ENCODE measurements at places on chromosomes 7 and 10.

GRCh38 chr7:135232720-135233119 lies 918 bp upstream of the STRA8 start:
- no peak for DNase-seq

DNA sequence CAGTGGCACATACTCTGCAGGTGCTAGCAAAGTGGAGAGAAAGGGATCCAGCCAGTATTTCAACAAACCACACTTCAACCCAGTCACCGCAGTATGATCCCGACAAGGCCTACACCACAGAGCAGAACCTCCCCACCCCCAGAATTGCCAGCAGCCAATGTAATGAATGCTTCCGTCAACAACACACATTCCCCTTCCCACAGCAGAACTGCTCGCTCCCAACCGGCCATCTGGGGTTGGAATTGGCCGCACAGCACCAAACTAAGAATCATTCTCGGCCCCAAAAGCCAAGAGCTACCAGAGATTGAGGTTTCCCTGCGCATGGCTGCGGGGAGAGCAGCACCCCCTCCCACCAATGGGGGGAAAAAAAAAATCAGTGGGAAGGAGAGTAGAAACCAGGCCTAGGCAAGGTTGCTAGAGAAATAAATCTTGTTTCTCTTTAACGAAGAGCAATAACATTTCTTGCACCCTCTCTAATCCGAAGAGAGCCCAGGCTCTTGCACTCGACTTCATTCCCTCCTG lies 1.1 kb downstream of the WASL start:
- peak; percentile 82 for DNase-seq

DNA sequence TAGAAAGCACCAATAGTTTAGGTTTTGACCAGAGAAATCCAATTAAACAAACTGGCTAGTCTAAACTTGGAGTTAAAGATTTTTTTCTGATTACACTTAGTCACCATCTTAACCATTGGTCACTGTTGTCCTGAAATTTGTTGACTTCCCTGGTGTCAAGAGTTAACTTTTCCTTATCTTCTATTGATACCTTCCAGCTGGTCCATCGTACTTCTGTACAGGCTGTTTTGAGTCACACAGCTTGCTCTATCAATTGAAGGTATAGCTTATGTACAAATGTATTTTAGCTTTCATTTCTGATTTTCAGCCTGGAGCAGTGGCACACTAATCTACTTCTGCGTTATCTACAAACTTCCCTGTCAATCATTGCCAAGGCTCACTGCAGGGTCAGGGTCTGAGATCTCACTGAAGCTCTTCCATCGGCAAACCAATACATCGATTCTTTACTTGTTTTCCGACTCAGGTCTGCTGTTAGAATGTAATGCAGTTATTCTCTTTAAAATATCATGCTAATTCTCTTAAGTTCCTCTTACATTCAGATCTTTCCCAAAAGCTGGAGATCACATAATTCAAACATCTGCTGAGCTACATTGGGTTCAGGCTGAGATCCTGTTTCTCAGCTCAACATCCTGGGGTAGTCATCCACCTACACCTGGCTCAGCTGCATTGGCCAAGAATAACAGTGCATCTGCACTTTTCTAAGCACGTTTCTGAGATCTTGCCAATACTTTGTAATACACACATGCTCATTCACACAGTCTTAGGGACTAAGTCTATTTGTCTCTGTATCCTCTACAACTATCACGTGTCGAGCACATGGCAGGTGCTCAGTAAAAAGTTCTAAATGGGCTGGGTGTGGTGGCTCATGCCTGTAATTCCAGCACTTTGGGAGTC lies 11.3 kb downstream of the MRPS33 start:
- no peak for DNase-seq

DNA sequence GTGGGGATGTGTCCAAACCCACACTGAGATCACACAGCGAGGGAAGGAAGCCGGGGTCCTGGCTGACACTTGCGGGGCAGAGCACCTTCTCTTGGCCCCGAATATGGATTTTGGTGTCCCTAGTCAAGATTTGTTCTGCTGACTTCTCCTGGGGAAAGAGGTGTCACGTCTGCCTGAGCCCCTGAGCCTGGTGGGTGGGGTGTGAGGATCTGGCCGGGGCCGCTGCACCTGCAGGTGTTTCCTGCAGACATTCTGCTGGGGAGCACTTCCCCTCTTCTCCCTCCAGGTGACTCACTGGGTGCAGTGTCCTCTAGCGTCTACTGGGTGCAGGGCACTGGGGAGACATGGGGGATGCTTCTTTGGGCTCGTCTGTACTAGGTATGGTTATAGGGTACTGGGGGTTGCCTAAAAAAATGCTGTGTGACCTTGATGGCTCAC lies 99.2 kb downstream of the GRK5 start:
- DNase-seq = no peak

- peak; percentile 24 for DNase-seq
These were observed 20.8 kb downstream of the ZDHHC16 start for GRCh38 chr10:97466755-97467154.

DNA sequence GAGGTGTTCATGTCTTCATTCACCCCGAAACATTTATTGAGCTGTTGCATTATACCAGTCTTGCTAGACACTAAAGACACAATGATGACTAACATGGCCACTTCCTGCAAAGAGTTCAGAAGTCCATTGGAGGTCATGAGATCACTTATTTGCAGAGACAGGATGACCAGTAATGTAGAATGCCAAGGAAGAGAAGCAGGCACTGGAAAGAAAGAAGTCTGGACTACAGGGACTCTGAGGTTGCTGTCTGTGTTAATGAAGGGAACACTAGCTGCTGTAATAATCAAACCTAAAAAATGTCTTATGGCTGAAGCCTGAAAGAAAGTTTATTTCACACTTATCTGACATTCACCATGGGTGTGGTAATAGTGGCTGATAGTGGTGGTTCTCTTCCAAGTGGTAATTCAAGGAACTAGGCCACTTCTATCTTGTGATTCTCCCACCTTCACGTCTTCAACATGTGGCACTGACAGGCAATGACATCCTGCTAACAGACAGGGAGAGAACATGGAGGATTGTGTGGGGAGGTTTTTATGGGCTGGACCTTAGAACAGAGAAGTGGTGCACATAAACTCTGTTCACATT lies 89.2 kb upstream of the MKLN1 start:
- DNase-seq = peak; percentile 69

DNA sequence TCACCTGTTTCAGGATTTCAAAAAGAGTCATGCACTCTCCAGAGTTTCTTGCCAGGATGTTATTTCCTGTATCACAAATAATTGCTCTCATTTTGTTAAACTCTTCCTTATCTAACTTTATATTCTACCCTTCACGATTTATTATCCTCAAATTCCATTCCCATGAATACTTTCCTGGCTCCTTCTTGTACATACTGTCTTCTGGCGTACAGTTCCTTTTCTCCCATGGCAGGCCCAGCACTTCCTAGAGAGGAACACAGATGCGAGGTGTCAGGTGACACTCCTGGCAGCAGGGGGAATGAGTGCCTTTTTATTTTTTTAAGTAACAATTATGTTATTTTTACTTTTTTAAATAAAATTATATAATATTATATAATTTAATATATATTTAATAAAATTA lies 411.9 kb downstream of the TFEC start:
- peak; percentile 73 for DNase-seq

DNA sequence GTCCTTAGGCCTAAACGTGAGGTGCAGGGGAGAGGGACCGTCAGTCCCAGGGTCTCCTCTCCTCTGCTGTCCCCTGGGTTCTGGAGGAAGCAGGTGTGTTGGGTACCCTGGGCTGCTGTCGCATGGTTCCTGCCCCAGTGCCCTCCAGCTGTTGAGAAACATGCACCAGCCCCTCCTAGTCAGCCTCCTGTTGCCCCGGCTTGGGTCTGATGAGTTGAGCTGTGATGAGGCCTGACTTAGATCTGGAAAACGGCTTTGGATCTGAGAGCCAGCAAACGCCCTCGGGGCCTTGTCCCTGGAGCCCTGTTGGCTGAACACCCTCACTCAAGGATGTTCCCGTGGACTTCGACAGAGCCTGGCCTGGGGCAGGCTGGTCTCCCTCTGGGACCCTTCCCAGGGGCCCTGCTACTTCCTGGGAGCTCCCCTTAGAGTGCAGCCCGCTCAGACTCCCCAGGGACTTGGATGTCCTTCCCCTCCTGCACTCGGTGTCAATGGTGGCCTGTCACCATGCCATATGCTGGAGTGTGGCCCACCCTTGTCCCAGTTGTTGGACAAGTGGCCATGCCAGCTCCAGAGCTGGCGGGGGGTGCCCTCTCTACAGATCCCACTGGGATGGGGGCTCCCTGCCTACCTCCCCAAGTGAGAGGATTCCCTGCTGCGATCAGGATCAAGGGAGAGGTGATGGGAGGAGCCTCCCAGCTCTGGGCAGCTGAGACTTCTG lies 12.3 kb downstream of the ZNF316 start:
- DNase-seq = no peak

- DNase-seq = no peak
These were observed 47.7 kb upstream of the NRP1 start for GRCh38 chr10:33382216-33382600.

- DNase-seq = peak; percentile 76
These were observed 132.7 kb downstream of the ELAPOR2 start for GRCh38 chr7:86926732-86927131.

DNA sequence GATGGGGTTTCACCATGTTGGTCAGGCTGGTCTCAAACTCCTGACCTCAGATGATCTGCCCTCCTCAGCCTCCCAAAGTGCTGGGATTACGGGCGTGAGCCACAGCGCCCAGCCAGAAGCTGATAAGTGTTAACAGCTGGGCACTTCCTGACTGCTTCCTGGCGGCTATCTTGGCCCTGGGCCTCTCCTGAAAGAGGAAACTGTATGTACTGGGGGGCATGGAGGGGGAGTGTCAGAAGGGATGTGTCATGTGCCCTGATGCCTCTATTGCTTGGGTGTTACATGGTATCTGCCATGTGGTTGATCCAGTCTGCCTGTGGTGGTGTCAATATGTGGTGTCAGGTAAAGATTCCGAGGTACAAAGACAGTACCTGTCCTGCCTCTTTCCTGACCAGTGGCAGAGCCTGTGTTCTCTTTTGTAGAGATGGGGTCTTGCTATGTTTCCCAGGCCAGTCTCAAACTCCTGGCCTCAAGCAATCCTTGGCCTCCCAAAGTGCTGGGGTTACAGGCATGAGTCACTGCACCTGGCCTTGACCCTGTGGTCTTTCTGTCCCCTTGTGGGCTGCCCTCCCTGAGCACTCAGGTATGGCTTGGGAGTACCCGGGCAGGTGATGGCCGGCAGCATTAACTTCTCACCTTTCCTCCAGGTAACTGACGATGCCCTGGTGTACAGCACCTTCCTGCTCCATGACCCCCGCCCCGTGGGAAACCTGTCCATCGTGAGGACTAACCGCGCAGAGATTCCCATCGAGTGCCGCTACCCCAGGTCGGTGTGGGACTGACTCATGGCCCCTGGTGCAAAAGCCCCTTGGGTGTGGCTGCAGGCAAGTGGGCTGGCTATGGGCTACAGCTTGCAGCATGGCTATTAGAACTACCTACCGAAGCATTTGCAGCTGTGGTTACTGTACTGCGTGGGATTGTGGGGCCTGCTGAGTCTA lies 4.4 kb downstream of the ZP3 start:
- DNase-seq = peak; percentile 40

DNA sequence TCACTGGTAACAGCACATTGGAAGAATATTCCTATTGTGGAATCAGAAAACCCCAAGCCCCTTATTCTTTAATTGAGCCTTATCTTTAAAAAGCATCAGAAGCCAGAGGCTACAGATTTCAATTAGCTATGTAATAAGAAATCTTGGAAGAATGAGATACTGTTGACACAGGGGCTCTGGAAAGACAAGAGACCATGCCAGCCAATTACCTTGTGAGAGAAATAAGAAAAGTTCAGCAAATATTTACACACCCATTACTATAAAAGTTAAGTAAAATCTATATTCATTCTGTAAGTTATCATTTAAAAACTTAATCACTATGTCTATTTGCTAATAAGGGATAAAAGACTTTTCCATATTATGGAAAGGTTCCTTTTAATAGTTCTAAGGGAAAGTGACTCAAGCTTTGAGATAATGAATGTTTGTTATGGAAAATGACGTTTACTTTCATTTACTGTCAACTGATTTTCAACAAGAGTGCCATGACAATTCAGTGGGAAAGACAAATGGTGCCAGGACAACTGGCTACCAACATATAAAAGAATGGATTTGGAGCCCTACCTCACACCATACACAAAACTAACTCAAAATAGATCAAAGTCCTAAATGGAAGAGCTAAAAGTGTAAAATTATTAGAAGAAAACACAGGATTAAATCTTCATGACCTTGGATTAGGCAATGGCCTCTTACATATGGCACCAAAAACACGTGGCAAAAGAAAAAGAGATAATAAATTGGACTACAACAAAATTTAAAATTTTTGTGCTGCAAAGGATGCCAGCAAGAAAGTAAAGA lies 28.3 kb downstream of the ZFAND2A start:
- no peak for DNase-seq

- no peak for DNase-seq
These were observed 23.4 kb upstream of the NPS start for GRCh38 chr10:127525686-127526085.

DNA sequence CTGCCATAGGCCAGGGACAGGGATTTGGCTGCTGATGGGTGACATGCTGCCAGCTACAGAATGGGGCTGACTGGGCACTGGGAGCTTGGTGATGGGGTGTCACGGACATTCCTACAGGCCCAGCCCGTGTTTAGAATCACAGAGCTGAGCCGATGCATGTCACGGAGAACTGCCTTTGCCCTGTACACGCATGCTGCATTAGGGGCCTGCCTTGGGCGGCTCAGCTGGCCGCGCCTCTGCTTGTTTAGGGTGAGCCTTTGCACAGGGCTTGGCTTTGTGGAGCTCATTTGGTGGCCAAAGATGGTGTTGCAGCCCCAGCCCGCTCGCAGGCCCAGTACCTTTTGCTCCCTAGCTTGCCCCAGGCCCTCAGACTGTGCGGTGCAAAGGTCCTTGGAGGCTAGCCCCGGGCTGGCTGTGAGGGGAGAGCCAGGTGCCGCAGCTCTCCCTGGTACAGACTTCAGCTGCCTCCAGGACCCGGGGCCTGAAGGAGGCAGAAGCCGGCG lies 108.4 kb upstream of the BTBD16 start:
- no peak for DNase-seq

DNA sequence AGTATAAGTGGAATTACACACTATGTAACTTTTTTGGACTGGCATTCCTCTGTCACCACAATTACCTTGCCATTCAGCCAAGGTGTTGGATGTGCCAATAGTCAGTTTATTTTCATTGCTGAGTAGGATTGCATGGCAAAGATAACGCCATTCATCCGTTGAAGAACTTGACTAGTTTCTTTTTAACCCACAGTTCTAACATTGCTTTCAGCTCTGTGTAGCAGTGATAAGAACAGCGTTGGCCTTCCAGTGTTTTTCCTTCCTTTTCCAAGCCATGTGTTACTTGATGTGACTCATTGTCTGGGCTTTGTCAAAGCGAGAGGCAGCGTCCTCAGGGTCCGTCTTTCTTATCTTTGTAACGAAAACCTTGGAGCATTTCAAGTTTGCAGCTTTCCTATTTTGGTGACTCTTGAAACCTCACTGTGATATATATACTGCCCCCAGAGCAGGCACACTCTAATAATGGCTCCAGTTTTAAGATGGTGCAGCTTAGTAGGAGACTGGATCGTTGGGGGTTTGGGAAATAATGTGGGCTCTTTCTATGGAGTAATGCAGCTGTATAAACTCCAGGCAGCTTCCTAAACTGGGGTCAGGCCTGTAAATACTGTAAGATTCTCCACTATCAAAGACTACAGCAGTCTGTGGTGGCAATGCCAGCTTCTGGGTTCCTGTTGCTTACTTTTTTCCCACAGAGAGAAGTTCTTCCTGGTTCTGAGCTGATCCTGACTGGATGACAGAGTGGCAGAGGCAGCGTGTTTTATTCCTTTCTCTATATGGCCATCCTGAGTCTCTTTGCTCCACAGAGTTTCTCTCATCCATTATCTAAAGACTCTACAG lies 41.7 kb downstream of the AKR1E2 start:
- DNase-seq = peak; percentile 71

GRCh38 chr7:156080596-156080995 lies 268.3 kb upstream of the SHH start:
- no peak for DNase-seq

All from fibroblast of pulmonary artery (primary cell).